ENCODE measurements at places on chromosomes 4 and X. TPM values are rescaled to one million over a fixed set of nuclear protein-coding genes. Genes with fewer than 3 reads are reported as not detected.

DNA sequence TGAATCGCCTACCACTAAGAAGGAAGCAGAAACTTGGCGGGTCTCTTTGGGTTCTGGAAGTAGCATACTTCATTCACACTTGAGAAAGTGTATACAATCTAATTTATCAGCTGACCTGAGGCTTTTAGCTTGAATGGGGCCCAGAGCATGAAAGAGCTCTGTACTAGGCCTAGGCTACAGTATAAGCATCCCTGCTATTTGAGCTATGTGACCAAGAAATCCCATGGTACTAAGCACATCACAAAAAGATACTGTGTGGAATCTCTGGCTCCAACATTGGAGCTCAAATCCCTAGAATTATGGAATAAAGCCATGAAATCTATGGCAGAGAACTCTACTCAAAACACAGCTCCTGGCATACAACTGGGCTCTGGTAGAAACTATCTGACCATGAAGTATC lies 43.9 kb upstream of the CCDC149 start:
- no peak for DNase-seq

DNA sequence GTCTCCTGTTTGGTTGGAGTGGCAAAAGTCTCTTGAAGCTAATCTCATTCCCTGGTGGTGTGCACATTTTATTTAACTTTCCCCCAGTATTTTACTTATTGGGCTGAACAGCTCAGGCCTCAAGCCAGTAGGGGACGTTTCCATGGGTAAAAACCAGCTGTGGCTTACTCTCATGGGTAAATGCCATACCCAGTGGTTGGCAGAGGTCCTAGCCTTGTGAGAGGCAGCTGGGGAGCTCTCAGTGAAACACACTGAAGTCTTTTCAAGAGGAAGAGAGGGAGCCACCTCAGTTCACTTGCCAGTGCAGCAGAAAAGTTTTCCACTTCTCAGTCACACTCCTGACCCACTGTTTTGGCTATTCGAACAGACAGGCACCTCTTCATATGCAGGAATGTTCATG lies 1964.2 kb downstream of the ARAP2 start:
- no peak for DNase-seq

DNA sequence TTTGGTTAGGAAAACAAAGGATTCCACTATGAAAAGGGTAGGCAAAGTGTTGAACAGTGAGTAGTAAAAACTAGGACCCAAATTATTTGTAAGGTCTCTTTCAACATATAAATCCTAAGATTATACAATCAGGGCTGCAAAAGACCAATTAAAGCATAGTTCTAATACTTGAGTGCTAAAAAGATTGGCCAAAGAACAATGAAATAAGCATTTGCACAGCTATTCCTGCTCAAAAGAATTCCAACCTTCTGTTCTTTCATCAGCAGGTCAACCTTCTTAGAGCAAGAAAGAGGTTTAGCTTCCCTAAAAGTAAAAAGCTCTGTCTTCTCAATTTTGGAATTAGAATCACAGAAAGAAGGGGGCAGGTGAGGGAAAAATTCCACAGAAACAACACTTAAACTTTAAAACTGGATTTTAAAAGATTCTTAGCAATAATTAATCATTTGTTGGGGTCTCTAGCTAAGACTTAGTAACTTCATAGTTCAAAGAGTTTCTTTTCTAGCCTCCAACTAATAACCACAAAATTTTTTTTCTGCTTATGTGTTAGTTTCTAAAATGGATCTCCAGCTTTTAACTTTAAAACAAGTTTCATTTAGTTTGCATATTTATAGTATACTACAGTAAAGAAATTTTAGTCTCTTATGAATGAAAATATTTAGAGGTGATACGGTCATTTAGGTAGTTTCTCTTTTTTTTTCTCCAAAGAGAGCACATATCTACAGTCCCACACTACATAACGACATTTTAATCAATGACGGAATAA lies 16.3 kb downstream of the TSPAN5 start:
- DNase-seq, result no peak

DNA sequence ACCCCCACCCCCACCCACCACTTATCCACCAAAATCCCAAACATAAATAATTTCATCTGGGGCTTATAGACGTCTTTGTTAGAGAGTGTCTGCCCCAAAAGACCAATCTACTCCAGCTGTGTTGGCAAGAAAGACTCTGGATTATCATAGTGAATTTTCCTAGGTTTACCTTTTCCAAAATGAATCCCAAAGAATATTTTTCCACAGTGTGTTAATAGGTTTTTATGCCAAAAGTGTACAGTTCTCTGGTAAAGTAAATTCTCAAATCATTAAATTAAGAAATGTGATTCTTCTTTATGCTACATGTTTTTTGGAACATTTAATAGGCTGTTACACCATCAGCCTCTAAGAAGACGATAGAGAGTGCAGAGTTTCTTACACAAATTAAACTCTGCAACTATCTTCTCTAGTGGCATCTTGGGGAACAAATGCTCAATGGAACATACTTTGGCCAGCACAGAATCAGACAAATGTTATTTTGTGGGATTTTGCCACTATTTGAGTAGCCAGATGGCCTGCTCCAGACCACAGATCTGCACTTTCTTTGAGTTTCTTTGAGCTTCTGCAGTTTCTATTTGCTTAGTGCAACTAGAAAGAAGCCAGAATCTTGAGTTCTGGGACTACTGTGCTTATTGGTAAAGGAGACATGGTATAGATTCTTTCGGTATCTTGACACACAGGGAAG lies 206.0 kb downstream of the KIT start:
- no peak for DNase-seq

GRCh38 chr4:141329174-141329569 lies 108.5 kb downstream of the ZNF330 start:
- no peak for DNase-seq

DNA sequence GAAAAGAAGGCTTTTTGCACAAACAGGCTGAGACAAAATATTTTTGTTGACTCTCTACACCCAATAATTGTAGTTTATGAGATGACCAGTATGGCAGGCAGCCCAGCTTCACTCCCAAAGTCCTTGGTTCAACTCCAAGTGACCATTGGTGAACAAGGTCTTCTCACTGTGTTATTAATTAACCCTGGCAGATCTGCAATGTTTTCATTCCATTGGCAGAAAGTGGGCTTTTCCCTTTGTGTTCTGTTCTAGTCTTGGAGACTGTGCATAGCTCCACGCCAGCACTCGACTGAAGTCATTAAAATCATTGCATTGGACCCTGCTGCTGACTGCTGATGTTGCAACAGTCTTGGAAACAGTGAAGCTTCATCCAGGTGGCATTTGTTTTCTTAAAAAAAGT lies 277.3 kb upstream of the HAND2 start:
- no peak for DNase-seq

GRCh38 chrX:138128027-138128671 lies 562.2 kb downstream of the ZIC3 start:
- no peak for DNase-seq

- DNase-seq, result no peak
Observed at GRCh38 chrX:77875372-77875771, 19.9 kb downstream of the MAGT1 start.

- no peak for DNase-seq
Observed at GRCh38 chr4:654871-655463, 19.1 kb downstream of the ATP5ME start.

DNA sequence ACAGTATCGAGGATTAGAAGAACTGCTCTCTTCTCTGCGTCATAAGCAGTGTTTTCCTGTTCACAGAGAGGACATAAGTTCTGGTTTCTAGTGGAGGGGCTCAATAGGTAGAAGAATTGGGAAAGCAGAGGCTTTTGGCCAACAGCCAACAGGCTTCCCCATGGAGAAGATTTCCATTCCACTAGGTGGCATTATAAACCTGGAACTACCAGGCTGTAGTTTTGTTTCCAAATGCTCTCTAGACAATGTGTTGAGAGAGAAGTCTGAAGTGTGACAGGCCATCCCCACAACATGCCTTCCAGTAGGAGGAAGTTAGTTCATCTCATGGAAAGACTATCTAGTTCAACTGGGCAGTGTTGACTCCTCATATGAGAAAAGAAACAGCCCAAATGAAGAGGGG lies 63.8 kb upstream of the ANXA10 start:
- DNase-seq, result no peak

Gene RAB41
- not detected for total RNA-seq

Gene HSD17B13
- 0.38 TPM for total RNA-seq

Gene HSFX1
- 2.0 TPM for total RNA-seq

Gene PRR32
- total RNA-seq, result 0.89 TPM

Gene FAM47E
- 2.9 TPM for total RNA-seq
